ENCODE measurements at places on chromosomes 5 and 9.

GRCh38 chr5:67985686-67986387, 229.7 kb upstream of the PIK3R1 start:
- no peak for DNase-seq

- DNase-seq, result no peak
Observed at GRCh38 chr9:109735801-109736200, 44.2 kb upstream of the PALM2AKAP2 start.

DNA sequence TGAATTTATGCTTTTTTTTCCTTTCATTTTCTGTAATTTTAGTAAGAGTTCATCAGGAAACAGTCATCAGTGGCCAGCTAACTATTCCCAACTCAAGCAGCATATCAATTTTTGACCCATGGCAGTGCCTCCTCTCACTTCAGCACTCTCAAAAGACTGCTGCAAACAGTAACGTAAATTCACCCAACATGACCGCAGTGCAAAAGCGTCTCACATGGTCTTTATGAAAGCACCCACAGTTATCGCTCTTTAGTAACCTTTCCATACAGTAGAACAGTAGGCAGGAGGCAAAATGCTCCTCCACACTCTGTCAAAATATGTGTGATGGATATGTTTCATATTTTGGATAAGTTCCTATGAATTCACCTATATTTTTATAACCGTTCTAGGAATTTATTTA, 48.6 kb downstream of the PARP8 start:
- DNase-seq, result no peak

- DNase-seq, result no peak
Observed at GRCh38 chr9:32665101-32665500, 29.6 kb upstream of the TAF1L start.

GRCh38 chr9:97561501-97561900, 60.0 kb downstream of the TMOD1 start:
- no peak for DNase-seq
